ENCODE measurements at places on chromosomes 12 and 14.

DNA sequence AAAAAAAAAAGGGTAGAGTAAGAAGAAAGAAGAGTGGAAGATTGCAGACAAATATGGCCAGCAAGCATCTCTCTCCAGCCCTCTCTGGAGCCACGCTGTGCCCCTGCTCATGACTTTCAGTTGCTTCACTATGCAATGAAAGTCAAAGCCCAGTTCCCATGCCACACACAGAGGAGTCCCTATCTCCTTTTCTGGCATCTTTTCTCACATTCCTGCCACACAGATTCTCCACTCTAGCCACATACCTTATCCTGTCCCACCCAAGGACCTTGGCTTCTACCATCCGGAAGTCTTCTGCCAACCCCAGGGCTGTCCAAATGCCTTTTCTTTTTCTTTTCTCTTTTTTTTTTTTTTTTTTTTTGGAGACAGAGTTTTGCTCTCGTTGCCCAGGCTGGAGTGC, 39.3 kb upstream of the CAPRIN2 start:
- no peak for DNase-seq

DNA sequence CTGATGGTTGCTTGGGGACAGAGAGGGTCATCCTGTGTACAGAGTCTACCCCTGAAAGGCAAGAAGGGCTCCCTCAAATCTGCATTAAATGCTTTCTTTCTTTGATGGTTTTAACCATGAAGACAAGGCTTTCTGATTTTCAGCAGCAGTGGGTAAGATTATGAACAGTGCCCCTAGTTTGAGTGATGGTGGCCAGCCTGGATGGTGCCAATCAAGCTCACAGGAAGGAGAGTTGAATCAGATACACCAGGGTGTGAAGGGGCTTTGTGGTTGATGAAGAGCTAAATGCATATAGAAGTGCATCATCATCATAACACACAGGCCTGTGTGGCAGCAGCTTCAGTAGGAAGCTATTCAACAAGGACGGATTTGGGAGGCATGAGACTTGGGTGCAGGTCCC, 5.7 kb downstream of the KRT85 start:
- DNase-seq, result no peak

GRCh38 chr14:94470311-94470710, 5.7 kb downstream of the SERPINA9 start:
- no peak for DNase-seq

GRCh38 chr14:55298500-55298822, 27.2 kb downstream of the FBXO34 start:
- no peak for DNase-seq

DNA sequence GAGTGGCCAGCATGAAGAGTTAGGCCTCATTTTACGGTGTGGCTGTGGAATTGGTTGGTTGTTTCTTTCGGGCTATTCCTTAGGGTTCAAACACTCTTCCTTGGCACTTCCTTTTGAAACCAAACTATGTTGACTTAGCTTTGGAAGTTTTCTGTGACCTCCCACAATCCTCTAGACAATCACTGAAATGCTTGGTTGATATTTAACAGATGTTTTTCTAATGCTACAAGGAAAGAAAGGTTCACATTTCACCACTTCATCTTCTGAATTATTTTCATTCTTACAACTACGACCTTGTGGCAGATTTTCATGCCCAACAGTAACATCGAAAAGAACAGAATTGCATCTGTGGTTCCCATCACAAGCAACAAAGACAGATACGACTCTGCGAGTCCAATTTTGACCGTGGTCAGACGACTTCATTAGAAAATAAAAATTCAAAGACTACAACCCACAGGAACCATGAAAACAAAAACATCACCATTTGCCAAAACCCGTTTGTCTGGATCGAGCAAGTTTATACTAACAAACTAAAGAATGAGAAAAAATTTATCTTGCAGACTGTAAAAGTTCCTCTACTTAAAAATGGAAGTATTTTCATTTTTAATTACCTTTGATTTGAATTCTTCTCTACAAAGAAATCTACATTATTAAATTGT, 16.9 kb downstream of the PRKAB1 start:
- DNase-seq, result no peak

GRCh38 chr12:118187751-118188435, 52.0 kb downstream of the PEBP1 start:
- no peak for DNase-seq

GRCh38 chr12:57187222-57188089, 29.1 kb upstream of the NXPH4 start:
- no peak for DNase-seq

- DNase-seq, result no peak
Measured at GRCh38 chr14:88515499-88516221, 39.1 kb downstream of the PTPN21 start.

GRCh38 chr14:51725061-51725460, 73.4 kb downstream of the FRMD6 start:
- DNase-seq, result no peak

DNA sequence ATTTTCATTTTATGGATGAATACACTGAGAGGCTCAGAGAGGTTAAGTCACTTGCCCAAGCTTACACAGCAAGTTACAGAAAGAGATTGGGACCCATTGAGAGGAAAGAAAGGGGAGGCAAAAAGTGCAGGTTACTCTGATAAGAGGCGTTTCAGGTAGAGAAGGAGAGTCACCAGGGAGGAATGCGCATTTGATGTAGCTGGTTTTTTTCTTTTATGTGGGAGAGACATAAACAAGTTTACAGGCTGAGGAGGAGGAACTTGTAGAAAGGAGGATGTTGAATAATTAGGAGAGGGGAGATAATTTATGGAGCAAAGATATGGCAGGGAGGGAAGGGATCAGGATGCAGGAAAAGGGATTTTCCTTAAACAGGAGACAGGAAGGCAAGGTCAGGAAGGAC, 297.0 kb downstream of the PCNX1 start:
- no peak for DNase-seq
